ENCODE measurements at places on chromosomes 5 and 9.
A peak's percentile ranks its signal among the peaks of the same experiment; 100 is the strongest.

GRCh38 chr9:95096807-95097206 lies 220.7 kb downstream of the FANCC start:
- no peak for DNase-seq

DNA sequence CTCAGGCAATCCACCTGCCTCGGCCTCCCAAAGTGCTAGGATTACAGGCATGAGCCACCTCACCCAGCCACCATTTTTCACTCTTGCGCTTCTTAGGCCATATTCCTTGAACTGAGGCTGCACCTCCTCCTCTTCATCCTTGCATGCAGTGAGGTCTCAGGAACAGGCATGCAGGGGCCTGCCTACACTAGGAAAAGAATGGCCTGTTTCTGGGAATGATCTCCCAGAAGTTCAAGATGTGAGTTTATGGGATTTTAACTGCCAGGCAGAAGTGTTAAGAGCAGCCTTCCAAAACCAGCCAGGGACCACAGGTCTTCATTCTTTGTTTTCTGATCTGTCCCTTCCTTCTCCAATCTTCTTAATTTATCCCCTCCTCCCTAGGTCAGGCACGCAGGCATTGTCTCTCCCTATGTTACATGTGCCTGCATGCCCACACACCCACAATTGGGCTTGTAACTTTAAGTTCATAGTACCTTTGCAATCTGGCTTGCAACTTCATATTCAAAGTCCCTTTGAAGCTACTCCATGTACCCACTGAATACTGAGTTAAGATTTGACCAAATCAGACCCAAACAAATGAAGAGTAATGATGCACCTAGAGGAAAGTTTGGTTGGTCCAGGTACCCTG lies 10.5 kb upstream of the HSPA4 start:
- no peak for DNase-seq

DNA sequence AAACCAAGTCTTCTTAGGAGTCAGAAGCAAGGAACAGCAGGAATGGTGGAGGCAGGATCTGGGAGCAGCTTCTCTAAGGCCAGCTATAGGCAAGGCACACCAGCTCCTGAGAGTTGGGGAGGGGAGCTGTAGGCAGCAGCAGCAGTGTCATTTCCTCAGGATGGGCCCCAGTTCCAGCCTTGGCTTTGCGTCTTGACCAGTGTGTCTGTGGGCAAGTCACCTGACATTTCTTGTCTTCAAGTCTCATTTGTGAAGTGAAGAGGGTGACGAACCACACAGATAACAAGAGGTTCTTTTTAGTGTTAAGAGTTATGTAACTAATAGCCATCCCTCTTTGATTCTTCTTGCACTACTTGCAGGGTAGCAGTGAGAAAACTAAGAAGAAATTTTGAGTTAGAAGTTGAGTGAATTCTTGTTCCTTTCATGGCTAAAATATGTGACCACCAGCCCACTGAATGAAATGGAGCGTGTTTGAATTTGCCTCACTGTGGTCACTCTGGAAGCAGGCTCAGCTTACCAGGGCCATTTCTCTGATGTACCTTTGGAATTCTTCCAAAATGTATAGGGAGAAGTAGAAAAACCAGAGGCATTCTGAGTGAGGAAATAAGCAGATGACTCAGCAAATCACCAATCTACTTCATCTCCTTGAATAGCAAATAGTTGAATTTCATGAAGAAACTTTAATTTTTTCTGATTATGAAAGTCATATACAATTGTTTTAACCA lies 42.4 kb downstream of the RHOBTB3 start:
- peak; percentile 59 for DNase-seq

DNA sequence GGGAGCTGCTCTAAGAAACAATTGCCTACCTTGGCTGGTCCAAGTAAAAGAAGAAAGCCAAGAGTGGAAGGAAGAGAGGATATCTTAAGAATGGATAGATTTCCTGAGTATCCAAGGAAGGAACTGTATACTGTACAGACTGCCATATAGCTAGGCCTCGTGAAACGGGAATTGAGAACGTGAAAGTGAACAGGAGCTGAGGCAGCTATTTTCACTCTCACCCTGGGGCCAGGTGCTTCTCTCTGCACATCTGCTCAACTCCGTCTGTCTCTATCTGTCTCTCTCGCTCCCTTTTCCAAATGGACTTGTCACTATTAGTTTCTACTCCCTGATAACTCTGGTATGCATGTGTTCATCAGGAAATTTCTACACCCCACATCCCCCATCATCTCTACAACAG lies 35.9 kb upstream of the TESK1 start:
- DNase-seq: no peak

- DNase-seq: no peak
These were observed 23.5 kb upstream of the EBF1 start for GRCh38 chr5:159123189-159123588.

DNA sequence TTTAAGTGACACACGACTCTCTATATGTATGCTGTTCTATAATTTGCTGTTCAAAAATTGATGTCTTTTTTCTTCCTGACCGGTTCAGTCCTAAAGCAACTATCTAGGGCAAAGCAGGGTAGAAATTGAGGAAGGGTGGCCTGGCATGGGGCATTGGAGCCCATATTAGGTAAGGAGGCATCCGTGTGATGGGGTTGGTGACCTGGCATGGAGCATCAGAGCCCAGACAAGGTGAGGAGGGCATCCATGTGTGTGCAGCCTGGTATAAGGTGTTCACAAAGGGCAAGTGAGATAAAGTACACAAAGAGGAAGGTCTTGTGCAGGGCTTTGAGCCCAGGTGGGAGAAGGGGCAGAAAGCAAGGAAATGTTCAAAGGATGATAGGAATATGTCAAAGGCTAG lies 104.9 kb downstream of the PAM start:
- DNase-seq: no peak

DNA sequence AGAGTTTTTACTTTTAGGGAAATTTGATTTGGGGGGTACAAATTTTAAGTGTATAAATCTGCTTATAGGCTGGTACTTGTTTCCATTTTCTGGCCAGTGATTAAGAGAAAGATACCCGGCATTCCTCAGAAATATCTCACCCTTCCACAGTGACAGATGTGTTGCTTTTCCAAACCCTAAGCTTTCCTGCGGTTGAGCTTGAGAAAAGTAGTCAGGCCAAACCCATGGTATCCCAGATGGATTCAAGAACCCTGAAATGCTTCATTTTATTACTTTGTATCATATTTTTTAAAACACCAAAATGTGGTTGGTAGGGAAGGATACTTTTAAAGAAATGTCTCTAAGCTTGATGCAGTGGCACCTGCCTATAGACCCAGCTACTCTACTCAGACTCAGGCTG lies 23.5 kb downstream of the SPTAN1 start:
- DNase-seq: no peak

DNA sequence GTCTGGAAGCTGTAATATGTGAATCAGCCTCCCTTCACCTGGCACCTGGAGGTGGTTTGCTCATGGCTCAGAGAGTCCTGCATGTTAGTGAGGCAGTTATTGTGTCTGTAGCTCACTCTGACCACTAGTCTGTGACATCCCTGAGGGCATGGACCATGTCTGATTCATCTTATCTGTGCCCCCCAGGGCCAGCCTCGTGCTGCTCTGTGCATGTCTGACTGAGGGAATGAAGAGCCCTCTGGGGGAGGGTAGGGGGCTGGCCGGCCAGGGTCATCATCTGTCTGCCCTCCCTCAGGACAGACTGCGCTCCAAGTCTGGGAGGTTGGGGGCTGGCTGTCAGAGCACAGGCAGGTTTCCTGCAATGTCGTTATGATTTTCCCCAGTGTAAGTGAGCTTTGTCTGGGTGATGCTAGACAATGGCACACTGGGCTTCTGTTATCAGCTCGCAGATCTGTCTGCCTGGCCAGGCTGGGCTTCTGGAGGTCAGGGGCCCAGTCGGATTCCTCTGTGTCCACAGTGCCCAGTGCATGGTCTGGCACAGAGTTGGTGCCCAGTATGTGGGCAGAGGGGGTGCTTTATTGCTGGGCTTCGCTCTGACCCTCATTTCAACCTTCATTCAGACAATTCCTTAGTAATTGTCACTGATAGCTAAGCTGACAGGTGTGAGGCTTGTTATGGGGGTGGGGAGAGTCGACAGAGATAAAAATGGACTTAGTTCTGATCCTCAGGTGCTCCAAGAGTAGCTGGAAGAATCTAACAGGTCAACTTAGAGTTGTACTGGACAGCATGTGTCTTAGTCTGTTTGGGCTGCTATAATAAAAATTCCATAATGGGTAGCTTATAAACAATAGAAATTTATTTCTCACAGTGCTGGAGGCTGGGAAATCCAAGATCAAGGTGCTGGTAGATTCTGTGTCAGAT lies 85.7 kb upstream of the SHB start:
- DNase-seq: no peak

- DNase-seq: no peak
These were observed 417.0 kb downstream of the MAN2A1 start for GRCh38 chr5:110106750-110107149.

DNA sequence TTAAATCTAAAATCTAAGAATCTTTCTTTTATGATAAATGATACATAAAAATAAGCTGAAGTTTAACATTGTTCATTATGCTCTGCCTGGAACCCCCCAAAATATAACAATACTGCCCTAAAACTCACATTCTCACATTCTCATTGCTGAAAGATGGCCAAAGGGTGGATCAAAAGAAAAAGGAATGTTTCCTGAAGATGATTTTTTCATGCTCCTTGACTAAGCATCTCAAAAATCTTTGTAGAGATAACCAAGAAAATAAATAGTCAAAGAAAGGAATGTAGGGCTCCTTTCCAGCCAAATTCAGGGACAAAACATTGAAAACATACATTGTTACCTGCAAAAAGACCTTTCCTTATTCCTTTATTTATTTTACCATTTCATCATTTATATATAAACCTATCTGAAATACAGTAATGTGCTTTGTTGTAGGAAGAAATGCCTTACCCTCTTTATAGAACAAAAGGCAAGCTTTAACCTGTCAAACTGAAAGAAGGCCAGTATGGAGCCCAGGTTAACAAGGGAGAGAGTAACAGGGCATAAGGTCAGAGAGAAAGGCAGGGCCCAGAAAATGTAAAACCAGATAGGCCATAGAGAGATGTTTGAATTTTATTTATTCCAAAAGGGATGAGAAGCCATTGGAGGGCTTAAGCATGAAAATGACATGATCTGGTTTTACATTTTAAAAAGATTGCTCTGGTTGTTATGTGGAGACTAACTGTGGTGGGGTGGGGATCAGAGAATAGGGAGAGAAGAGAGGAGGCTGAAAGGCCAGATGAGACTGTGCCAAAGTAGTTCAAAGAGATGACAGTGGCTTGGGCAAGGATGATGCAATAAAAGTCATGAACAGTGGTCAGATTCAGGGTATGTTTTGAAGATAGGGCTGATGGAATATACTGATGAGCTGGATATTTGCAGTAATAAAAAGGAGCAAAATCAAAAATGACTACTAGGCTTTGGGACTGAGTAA lies 37.3 kb upstream of the CDK5RAP2 start:
- peak; percentile 58 for DNase-seq

- peak; percentile 4 for DNase-seq
These were observed 60.9 kb downstream of the YTHDC2 start for GRCh38 chr5:113574417-113574816.

- DNase-seq: peak; percentile 21
These were observed 54.0 kb upstream of the GRIN3A start for GRCh38 chr9:101792475-101792874.

- DNase-seq: peak; percentile 16
These were observed at the start of gene SLC27A6 for GRCh38 chr5:128965011-128965637. SLC27A6 (plus strand) TSS chr5:128965488; CDS start chr5:128966138, 650 bp downstream.

- peak; percentile 63 for DNase-seq
These were observed 7.4 kb downstream of the REEP5 start for GRCh38 chr5:112914584-112914983.

GRCh38 chr9:132175431-132175830 lies 13.6 kb downstream of the NTNG2 start:
- no peak for DNase-seq

GRCh38 chr5:142100307-142100706 lies 8.3 kb upstream of the NDFIP1 start:
- DNase-seq: no peak
